Activated T-cell treated with anti-CD3 and anti-CD28 coated beads, Interleukin-2, amount 50 U/mL, for 72 hours (primary cell): ENCODE measurements at places on chromosomes 4 and X.

DNA sequence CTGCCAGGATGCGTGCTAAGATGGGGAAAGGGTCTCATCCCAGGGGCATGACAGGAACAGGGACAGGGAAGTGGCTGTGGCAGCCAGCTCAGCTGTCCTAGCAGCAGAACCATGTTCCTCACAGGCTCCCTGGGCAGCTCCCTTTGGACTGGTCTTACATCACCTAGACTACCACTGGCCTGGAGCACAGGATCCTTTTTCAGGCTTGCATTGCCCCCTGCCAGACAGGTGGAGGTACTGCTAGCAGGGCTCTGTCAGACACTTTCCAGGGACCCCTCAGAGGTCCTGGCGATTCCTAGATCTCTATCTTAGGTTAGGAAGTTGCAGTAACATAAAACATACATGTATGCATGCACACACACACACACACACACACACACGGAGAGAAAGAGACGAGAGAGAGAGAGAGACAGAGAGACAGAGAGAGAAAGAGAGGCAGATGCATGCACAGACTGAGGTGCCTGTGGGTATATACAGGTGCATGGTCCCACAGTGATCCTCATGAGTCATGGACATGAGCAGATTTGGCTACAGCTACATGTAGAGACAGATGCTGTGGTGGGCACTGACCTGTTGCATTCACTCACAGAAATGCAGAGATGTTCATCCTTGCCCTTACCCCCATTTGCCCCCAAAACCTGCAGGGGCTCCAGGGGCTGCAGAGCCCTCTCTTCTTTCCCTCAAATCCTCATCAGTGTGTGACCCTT, 63.6 kb downstream of the STARD8 start:
- H3K27ac ChIP-seq, result no peak overlapping the region
- H3K4me1 ChIP-seq, result peaks cover 8% of the 10 kb centered on the region
- H3K27me3 ChIP-seq, result peaks cover 24% of the 10 kb centered on the region
- peak; percentile 22 for DNase-seq

DNA sequence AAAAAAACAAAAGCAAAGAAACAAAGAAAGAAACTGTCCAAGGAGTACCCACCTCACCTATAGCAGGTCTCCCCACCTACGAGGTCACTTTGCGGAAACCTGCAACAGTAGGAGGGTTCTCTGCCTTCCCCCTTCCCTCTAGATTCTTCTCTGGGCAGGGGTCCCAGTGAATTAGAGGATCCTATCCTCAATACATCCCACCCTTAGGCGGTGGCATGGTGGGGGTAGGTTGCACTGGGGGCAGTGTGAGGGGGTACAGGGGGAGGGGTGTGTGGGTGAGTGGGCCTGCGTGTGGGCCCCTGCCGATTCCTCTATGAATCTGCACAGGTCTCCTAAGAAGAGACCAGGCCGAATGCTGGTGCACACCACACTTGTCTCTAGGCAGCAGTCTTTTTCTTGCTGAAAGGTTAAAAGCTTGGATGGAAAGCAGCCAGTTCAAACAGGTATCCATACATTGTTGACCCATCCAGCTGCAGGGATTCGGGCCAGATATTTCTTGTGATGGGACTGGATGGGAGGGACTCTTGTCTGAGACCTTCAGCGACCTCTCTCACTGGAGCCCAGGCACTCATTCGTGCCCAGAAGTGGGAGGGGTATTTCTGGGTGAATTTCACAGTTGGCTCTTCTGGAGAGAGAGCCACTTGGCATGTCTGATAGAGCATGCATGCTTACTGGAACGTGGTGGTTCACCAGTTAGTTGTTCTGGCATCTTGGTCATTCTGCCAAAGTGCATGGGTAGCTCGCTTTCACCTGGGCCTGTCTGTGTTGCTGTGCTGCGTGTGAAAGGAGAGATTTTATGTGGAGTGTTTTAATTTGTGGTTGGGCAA, 65.6 kb downstream of the NBDY start:
- H3K4me1 ChIP-seq, result peaks cover 35% of the 10 kb centered on the region
- no peaks in the 10 kb centered on the region for H3K27me3 ChIP-seq
- no peak overlapping the region for H3K4me3 ChIP-seq
- DNase-seq, result no peak
- H3K27ac ChIP-seq, result no peak overlapping the region

- no peak overlapping the region for H3K27ac ChIP-seq
- no peak for DNase-seq
- no peak overlapping the region for H3K4me3 ChIP-seq
- no peaks in the 10 kb centered on the region for H3K36me3 ChIP-seq
- H3K4me1 ChIP-seq, result no peaks in the 10 kb centered on the region
- peaks cover 49% of the 10 kb centered on the region for H3K27me3 ChIP-seq
These were observed 36.1 kb upstream of the REPS2 start for GRCh38 chrX:16910376-16910775.

GRCh38 chrX:100695991-100696390, 35.9 kb downstream of the SYTL4 start:
- no peak for DNase-seq
- H3K27me3 ChIP-seq, result peaks cover 73% of the 10 kb centered on the region
- peaks cover 9% of the 10 kb centered on the region for H3K4me1 ChIP-seq
- H3K4me3 ChIP-seq, result no peak overlapping the region
- H3K27ac ChIP-seq, result no peak overlapping the region

DNA sequence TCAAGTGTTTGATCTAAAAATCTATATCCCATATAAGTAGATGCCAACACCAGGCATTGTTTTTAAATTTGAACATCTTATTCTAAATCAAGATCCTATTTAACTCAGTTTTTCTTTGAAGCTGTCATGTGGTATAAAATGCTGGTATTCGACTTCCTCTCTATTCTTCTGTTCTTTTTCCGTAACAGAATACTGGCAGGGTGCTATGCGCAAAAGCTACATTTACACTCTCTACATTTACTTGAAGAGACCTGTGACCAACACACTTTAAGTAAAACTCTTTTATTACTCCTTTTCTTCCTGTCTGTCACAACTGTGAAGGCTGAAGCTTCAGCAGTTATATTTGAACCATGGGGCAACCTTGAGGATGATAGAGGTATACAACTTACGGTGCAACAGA, 612.8 kb downstream of the C4orf33 start:
- H3K4me3 ChIP-seq, result no peak overlapping the region
- H3K4me1 ChIP-seq, result no peaks in the 10 kb centered on the region
- no peak for DNase-seq
